ENCODE measurements at places on chromosomes 6 and 20.

DNA sequence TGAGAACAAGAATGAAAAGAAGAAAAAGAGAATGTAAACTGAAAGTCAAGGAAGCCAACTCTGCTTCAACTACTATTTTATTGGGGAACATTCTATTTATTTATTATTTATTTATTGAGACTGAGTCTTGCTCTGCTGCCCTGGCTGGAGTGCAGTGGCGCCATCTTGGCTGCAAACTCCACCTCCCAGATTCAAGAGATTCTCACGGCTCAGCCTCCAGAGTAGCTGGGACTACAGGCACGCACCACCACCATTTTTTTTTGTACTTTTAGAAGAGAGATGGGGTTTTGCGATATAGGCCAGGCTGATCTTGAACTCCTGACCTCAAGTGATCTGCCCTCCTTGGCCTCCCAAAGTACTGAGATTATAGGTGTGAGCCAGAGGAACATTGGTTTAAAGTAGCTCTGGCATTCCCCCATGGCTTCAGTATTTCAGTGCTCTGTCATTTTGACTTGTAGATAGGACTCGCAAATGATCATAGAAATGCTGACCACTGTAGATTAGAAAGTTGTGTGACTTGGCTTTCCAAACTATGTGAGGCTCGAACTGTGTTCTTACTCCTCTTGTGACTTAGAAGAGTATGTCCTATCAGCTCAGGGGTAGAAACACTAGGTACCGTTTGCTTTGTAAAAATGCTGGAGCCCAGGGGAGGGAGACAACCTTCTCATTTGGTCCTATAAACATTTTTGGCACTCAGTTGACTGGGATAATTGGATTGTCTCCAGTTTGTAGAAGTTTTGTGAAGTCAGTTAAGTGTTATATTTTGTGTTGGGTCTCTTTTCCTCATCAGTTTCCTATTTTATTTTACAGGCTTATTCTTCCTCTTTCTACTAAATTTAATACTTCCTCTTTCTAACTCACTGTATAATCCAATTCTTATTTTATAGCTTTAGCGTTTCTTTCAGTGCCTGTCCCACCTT, 544.9 kb upstream of the CITED2 start:
- DNase-seq, result no peak

DNA sequence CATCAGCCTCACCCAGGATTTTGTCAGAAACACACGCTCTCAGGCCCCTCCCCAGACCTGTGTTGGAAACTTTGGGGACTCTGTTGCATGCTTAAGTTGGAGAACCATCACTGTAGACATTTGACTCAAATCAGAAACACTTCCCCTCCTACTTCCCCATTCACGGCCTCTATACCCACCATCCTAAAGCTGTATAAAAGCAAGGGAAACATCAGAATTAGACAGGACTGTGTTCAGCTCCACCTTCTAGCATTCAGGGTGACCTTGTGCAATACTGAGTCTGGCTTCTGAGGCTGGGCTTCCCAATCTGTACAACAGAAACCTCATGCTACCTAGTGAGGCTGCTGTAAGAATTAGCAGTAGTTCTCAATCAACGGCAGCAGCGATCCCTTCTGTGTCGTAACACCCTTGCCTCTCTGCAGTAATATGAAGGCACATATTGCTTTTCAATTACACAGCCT, 252.3 kb downstream of the LY86 start:
- DNase-seq, result no peak

DNA sequence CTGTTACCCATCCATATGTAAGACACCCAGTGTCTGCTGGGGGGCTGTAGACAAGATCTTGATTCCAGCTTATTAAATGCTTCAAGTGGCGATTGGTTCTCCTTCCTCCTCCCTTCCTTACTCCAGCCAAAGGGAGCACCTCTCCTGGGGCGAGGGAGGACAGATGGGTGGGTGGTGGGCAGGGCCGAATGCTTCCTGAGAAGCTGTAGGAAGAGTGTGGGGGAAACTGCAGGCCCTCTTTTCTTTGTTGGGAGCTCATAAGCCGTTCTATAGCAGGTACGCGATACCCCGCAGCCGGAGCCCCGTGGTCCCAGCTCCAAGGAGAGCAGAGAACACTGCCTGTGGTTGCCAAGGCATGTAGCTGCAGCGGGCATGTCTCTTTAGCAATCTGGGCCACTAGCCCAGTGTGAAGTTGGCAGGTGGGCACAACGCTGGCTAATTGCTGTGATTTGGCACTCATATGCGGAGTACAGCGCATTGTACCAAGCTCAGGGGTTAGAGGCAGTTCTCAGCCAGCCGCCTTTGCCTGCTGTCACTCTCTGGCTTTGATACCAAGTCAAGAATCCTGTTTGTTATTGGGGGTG, 14.7 kb upstream of the KCNG1 start:
- no peak for DNase-seq

DNA sequence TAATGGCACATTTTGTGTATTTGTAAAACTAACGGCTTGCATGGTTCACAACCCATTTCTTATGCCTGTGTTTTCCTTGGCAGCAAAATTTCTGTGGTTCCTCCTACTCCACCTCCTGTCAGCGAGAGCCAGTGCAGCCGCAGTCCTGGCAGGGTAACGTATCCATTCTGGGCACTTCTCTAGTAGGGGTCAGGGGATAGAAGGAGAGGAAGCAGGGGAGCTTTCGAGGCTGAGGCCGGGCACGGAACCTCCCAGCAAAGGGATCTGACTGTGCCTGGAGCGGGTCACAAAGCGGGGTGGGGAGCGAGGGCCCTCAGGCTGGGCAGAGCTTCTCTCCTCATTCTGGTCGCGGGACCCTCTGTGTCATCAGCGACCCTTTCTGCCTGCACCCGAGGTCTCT, 58.4 kb downstream of the SYTL3 start:
- DNase-seq, result no peak

DNA sequence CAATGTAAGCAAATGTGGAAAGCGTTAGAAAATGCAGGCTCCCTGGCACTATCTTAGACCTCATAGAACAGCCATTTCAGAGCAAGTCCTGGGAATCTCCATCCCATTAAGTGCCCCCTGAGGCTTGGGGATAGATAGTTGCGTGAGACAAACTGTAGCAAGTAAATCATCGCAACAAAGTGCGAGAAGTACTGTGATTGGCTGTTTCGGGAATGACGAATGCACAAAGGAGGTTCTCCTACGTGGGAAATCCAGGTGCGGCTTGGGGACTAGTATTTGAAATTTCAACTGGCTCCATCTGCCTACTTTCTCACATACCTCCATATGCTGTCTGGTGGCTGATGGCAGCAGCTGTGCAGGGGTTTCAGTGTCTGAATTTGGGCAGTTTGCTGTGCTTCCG, 84.5 kb downstream of the PLEKHG1 start:
- no peak for DNase-seq

- DNase-seq, result no peak
Observed at GRCh38 chr6:157464653-157465535, 83.9 kb downstream of the ZDHHC14 start.
